Esophagus squamous epithelium (tissue), 5 donors: ENCODE measurements at places on chromosomes 4 and X.

GRCh38 chrX:4570151-4570550 is 856.7 kb upstream of the PRKX start:
- H3K4me3 ChIP-seq = no peak overlapping the region
- H3K27me3 ChIP-seq = no peaks in the 10 kb centered on the region
- no peak overlapping the region for H3K27ac ChIP-seq
- no peaks in the 10 kb centered on the region for H3K36me3 ChIP-seq
- H3K4me1 ChIP-seq = no peaks in the 10 kb centered on the region

GRCh38 chrX:7146703-7147412 is 654 bp upstream of the STS start:
- peak overlapping the region; percentile 90 for H3K27ac ChIP-seq
- peak overlapping the region; percentile 89 for H3K4me3 ChIP-seq
- no peak for DNase-seq
- peaks cover 14% of the 10 kb centered on the region for H3K4me1 ChIP-seq

GRCh38 chrX:107940095-107940494 is 42.1 kb downstream of the TEX13B start:
- H3K4me1 ChIP-seq = no peaks in the 10 kb centered on the region
- no peak overlapping the region for H3K4me3 ChIP-seq
- H3K27me3 ChIP-seq = no peaks in the 10 kb centered on the region
- DNase-seq = no peak
- H3K27ac ChIP-seq = no peak overlapping the region

DNA sequence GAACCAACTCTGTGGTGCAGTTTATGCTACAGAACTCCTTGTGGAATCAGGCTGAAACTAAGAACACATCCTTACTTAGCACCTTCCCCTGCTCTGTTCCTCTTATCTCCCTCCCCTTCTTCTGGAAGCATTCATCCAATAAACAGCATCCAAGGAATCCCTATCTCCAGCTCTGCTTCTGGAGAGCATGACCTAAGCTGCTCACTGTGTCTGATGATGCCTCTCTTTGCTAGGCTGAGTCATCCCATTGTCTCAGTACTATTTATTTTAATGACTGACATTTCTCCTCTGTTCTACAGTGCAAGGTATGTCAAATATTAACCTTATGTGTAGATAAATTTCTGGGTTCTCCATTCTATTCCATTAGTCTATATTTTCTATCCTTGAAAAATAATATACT is 71.2 kb downstream of the BEND2 start:
- no peaks in the 10 kb centered on the region for H3K27me3 ChIP-seq

GRCh38 chr4:110088670-110089069 is 109.7 kb downstream of the ELOVL6 start:
- H3K27ac ChIP-seq = no peak overlapping the region
- no peak overlapping the region for H3K4me3 ChIP-seq
- H3K4me1 ChIP-seq = no peaks in the 10 kb centered on the region
- H3K36me3 ChIP-seq = no peaks in the 10 kb centered on the region
- no peaks in the 10 kb centered on the region for H3K27me3 ChIP-seq

GRCh38 chr4:147138171-147138570 is 192.5 kb upstream of the TTC29 start:
- no peak overlapping the region for H3K4me3 ChIP-seq
- peaks cover 2% of the 10 kb centered on the region for H3K4me1 ChIP-seq
- no peak for DNase-seq
- no peak overlapping the region for H3K27ac ChIP-seq

- H3K36me3 ChIP-seq = no peaks in the 10 kb centered on the region
- no peaks in the 10 kb centered on the region for H3K27me3 ChIP-seq
- no peak overlapping the region for H3K27ac ChIP-seq
- no peaks in the 10 kb centered on the region for H3K4me1 ChIP-seq
- DNase-seq = no peak
- no peak overlapping the region for H3K4me3 ChIP-seq
These were observed 92.7 kb upstream of the PPP2R3B start for GRCh38 chrX:479273-479981.

GRCh38 chr4:8768357-8768999 is 103.2 kb downstream of the HMX1 start:
- no peak overlapping the region for H3K27ac ChIP-seq
- no peaks in the 10 kb centered on the region for H3K27me3 ChIP-seq
- H3K4me1 ChIP-seq = no peaks in the 10 kb centered on the region
- no peak overlapping the region for H3K4me3 ChIP-seq
- no peaks in the 10 kb centered on the region for H3K36me3 ChIP-seq

DNA sequence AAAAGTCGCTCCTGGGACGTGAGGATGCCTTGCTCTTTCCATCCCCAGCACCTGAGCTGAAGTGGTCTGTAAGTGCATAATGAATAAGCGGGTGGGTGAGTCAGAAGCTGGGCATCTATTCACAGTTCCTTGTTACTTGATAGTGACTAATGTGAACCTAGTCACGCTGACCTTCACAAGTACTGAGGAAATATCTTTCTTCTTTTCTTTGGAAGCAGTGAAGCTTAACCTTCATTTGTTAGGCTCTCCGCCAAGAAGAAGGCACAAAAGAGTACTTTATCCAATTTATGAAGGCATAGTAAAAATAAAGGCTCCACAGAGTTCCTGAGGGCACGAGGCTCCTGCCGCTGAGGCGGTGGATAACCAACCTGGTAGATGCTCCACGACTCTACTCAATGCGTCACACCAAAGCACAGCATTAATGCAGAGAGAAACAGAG is 475.7 kb upstream of the SLIT2 start:
- H3K4me3 ChIP-seq = no peak overlapping the region
- DNase-seq = no peak
- H3K4me1 ChIP-seq = peaks cover 13% of the 10 kb centered on the region

DNA sequence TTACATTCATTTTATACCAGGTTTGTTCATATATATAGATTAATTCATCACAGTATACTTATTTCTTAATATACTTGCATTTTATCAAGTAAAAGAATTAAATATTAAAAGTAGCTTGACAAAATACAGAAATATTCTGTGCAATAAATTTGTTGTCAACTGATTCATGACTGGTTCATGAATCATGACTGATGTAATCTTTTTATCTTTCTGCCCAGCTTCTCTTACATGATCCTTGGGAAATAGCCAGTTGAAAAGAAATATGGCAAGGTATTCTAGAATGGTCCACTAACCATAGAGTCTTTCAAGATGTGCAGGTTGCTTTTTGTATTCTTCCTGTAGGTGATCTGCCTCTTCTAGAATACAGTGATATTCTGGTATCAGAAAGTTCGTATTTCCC is 4.2 kb upstream of the CCNA2 start:
- peaks cover 14% of the 10 kb centered on the region for H3K4me1 ChIP-seq
- H3K4me3 ChIP-seq = no peak overlapping the region
- peaks cover 67% of the 10 kb centered on the region for H3K36me3 ChIP-seq
- H3K27me3 ChIP-seq = no peaks in the 10 kb centered on the region

DNA sequence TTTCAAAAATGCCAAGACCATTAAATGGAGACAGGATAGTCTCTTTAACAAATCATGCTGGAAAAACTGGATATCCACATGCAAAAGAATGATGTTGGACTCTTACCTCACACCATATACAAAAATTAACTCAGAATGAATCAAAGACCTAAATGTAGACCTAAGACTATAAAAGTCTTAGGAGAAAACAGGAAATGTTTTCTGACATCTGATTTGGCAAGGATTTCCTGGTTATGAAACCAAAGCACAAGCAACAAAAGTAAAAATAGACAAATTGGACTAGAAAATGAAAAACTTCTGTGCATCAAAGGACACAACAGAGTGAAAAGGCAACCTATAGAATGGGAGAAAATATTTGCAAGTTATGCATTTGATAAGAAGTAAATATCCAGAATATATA is 37.6 kb downstream of the ARFIP1 start:
- no peaks in the 10 kb centered on the region for H3K27me3 ChIP-seq
- peaks cover 7% of the 10 kb centered on the region for H3K4me1 ChIP-seq
- H3K27ac ChIP-seq = no peak overlapping the region

DNA sequence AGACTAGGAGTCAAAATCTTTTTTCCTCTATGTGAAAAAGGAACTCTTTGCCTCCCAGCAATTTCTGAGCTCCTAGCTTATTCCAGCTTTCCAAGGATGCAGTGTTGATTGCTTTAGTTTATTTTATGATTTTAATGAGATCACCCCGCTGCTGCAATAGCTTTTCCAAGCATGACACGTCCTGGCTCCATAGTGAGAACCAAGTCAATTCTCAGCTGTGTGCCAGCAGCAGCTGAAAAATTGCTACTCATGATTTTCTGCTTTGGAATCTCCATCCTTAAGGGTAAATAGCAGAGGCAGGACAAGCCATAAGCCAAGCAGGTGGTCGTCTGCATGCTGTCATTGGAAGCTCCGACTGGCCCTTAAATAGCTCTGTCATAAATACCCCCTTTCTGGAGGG is 64.5 kb downstream of the FTHL17 start:
- no peak overlapping the region for H3K4me3 ChIP-seq
- H3K4me1 ChIP-seq = no peaks in the 10 kb centered on the region
- DNase-seq = no peak
- no peaks in the 10 kb centered on the region for H3K27me3 ChIP-seq

- H3K4me3 ChIP-seq = no peak overlapping the region
- H3K27ac ChIP-seq = no peak overlapping the region
- no peaks in the 10 kb centered on the region for H3K27me3 ChIP-seq
- peaks cover 57% of the 10 kb centered on the region for H3K36me3 ChIP-seq
These were observed 22.9 kb upstream of the KDM5C start for GRCh38 chrX:53247928-53248327.

DNA sequence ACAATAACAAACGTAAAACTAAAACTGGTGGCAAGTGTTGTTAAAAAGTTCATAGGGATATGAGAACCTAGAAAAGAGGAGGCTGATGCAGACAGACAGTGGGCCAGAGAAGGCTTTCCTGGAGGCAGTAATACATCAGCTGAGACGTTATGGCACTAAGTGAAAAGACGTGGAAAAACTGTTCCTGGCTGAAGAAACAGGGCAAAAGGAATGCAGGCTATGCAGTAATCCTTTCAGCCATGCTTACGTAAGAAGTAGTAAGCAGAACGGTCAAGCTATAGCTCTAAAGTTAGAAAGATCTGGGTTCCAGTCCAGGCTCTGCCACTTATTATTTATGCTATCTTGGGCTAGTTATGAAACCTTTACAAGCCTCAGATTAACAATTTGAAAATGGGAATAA is 6.4 kb downstream of the LAMTOR3 start:
- H3K4me1 ChIP-seq = peaks cover 47% of the 10 kb centered on the region
- H3K36me3 ChIP-seq = no peaks in the 10 kb centered on the region
- no peaks in the 10 kb centered on the region for H3K27me3 ChIP-seq
- no peak overlapping the region for H3K4me3 ChIP-seq
- H3K27ac ChIP-seq = no peak overlapping the region

- peak overlapping the region; percentile 88 for H3K27ac ChIP-seq
- no peak for DNase-seq
- peaks cover 4% of the 10 kb centered on the region for H3K27me3 ChIP-seq
- H3K36me3 ChIP-seq = no peaks in the 10 kb centered on the region
These were observed 84.9 kb downstream of the BCOR start for GRCh38 chrX:40012868-40013265.

DNA sequence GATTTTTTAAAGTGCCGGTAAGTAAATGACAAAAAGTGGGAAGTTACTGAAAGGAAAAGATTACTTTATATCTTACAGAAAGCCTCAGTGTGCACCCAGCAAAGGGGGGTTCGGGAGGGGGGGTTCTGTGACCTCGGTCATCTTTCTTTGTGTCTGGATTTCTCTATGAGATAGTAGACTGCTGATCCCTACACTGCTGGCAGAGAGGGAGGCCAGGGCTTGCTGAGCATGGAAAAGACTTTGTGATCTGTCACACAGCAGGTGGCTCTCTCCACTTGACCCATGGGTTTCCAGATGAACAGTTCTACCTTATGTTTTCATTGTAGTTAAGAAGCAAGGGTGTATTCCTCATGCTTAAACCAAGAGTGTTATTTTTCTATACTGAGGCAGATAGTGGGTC is 475.6 kb downstream of the PCDH10 start:
- H3K4me1 ChIP-seq = no peaks in the 10 kb centered on the region
- H3K27ac ChIP-seq = no peak overlapping the region
- H3K27me3 ChIP-seq = no peaks in the 10 kb centered on the region
- no peak overlapping the region for H3K4me3 ChIP-seq

GRCh38 chrX:132146456-132146855 is 18.6 kb upstream of the FRMD7 start:
- H3K36me3 ChIP-seq = no peaks in the 10 kb centered on the region
- H3K27me3 ChIP-seq = no peaks in the 10 kb centered on the region
- no peak for DNase-seq
- no peak overlapping the region for H3K27ac ChIP-seq

DNA sequence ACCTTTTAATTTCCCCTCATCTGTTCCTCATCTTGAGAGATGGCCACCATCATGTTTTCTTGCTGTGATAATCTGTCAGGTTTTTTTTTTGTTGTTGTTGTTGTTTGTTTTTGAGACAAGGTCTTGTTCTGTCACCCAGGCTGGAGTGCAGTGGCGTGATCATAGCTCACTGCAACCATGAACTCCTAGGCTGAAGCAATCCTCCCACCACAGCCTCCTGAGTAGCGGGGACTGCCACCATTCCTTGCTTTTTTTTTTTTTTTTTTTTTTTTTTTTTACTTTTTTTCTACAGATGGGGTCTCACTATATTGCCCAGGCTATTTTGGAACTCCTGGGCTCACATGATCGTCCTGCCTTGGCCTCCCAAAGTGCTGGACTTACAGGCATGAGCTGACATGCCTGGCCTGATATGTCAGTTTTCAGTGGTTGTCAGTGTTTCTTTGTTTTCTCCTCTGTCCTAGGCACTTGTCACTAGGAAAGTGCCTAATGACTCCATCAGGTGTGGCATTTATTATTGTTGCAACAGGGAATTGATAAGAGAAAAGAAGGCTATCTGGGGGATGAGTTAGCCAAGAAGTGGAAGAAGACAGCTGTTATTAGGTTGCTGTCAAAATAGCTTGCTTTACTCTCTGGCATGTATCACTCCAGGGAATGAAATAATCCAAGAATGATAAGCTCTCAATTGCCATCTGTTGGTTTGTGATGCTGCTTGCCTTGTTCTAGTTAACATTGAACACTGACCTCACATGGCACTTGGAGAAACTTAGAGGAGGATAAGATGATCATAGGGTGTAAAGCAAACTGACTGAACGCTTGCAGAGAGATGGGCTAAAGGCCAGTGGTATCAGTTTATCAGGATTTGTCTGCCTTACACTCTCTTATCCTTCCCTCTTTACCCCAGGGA is 41.7 kb downstream of the TMEM164 start:
- no peak overlapping the region for H3K27ac ChIP-seq
- DNase-seq = no peak
- no peak overlapping the region for H3K4me3 ChIP-seq
- no peaks in the 10 kb centered on the region for H3K36me3 ChIP-seq
- H3K27me3 ChIP-seq = no peaks in the 10 kb centered on the region
- H3K4me1 ChIP-seq = no peaks in the 10 kb centered on the region

- no peak overlapping the region for H3K27ac ChIP-seq
- no peaks in the 10 kb centered on the region for H3K27me3 ChIP-seq
- H3K36me3 ChIP-seq = no peaks in the 10 kb centered on the region
- H3K4me1 ChIP-seq = no peaks in the 10 kb centered on the region
- no peak overlapping the region for H3K4me3 ChIP-seq
These were observed 154.0 kb downstream of the TMEM47 start for GRCh38 chrX:34503119-34503518.
